ENCODE measurements at places on chromosomes 11 and 22.

- no peak for DNase-seq
These were observed 21.7 kb upstream of the SMCO4 start for GRCh38 chr11:93564895-93565294.

DNA sequence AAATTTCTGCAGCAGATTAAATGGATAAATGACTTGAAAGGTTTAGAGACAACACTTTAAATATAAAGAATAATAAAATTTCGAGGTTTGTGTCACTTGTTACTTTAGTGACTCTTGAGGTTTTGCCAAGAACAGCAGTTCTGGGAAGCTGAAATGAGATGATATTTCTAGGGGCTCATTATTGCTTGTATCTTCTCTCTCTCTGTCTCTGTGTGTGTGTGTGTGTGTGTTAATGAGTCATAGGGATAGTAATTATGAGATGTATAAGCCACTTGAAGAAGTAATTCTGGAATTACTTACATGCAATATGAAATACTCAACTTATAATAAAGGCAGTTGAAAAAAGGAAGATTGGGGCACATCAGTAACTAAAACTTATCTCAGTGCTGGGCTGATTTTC is 9.6 kb upstream of the OR10G7 start:
- DNase-seq, result no peak

GRCh38 chr11:2250485-2250884 is 19.9 kb downstream of the ASCL2 start:
- DNase-seq, result no peak

GRCh38 chr11:44968510-44968909 is 17.8 kb upstream of the TP53I11 start:
- no peak for DNase-seq

GRCh38 chr11:112834277-112834755 is 126.9 kb upstream of the NCAM1 start:
- DNase-seq, result no peak

GRCh38 chr11:45702511-45702910 is 37.1 kb upstream of the CHST1 start:
- no peak for DNase-seq

- DNase-seq, result no peak
These were observed 68.3 kb upstream of the CRYBB3 start for GRCh38 chr22:25131198-25131887.

DNA sequence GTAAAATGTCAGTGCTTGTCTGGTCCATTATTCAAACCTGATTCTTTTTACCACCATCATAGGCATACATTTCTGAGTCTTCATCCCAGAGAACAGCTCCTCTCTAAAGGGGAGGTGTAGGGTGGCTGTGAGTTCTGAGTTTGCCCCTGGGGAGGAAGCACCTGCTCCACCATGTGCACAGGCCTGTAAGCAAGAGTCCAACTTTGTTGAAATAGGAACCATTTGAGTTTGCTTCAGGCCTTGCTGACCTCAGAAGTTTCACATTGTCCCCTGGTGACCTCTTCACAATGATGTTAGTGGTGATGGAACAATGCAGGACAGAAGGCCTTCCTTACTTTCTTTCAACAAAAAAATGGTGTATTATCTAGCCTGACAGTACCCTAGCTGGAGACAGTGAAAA is 54.6 kb upstream of the TOP3B start:
- no peak for DNase-seq

DNA sequence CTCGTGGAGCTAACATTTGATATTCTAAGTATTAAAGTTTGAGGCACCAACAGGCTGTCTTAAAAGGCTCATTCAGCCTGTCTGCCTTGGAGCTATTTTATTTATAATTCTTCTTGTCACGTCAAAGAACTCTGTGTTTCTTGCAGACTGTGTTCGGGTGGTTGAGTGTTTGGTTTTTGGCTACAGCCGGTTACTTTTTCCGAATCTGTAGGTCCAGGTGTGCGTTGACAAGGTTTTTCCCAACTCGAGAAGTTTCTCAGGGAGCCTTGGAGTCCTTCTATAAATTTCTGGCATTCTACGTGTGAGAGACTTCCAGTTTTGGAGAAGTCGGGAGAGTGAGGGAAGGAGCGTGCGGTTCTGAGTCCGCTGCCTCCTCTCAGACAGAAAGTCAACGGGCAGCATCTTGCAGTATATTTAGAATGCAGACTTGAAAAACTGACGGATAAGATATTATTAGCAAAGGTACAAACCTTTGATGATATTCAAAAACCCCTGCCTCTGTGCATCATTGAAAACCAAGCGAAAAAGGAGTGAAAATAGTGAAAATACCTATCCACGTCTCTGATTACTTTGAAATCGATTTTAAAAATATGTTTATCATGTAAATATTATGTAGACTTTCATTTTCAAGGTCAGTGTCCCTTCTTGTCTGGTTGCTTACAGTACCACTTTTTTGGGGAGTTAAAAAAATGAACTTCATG is 85.2 kb upstream of the PPARA start:
- no peak for DNase-seq

DNA sequence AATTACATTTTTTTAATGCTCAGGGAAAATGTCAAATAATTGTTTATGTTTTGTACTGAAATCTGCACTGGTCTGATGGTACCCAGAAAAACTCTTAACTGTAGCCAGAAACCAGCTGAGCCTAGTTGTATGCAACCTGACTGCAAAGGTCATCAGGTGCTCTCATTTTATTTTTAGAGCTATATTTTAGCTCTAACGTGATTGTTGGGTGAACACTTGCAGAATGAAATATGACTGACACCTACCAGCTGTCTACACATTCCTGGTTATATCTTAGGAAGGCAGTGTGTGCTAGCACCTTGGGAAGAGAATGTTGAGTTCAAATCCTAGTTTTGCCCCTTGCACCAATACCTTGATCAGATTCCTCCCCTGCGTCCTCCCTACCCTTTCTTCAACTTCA is 23.6 kb downstream of the PTPRJ start:
- no peak for DNase-seq

DNA sequence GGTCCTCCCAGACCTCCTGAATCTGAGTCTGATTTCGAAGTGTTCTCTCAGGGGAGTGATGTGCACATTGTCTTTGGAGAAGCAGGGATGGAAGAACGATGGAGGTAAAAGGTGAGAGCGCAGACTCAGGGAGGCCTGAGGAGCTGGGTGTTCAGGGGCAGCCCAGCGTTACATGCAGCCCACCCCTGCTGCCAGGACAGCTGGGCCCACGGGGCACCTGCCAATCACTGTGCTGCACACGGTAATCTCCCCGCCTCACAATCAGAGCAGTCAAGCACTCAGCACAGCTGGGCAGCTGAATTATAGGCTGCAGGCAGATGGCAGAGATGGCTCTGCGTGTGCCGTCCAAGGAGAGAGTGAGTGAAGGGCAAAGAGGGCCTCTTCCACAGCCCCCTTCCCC is 17.9 kb upstream of the HTR3A start:
- no peak for DNase-seq

GRCh38 chr22:49528420-49528720 is 299.3 kb downstream of the BRD1 start:
- no peak for DNase-seq

- no peak for DNase-seq
These were observed 11.8 kb downstream of the RCOR2 start for GRCh38 chr11:63905179-63905578.

GRCh38 chr11:121936370-121936769 is 179.6 kb downstream of the BLID start:
- DNase-seq, result no peak

DNA sequence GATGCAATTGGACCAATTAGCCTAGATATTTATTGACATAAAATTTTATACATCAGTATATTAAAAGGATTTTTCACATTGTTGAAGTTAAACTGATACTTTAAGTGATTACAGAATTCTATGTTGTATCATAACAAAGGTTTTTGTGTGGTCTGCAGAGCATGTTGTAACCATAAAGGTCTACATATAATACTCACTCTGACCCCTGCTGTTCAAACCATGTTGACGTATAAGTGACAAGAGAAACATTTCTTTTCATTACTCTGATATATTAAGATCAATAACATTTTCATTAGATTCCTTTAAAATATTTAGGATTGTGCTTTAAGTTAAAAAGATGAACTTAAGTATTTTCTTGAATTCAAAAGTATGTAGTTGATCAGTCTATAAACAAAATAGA is 63.9 kb downstream of the GAS2 start:
- no peak for DNase-seq

DNA sequence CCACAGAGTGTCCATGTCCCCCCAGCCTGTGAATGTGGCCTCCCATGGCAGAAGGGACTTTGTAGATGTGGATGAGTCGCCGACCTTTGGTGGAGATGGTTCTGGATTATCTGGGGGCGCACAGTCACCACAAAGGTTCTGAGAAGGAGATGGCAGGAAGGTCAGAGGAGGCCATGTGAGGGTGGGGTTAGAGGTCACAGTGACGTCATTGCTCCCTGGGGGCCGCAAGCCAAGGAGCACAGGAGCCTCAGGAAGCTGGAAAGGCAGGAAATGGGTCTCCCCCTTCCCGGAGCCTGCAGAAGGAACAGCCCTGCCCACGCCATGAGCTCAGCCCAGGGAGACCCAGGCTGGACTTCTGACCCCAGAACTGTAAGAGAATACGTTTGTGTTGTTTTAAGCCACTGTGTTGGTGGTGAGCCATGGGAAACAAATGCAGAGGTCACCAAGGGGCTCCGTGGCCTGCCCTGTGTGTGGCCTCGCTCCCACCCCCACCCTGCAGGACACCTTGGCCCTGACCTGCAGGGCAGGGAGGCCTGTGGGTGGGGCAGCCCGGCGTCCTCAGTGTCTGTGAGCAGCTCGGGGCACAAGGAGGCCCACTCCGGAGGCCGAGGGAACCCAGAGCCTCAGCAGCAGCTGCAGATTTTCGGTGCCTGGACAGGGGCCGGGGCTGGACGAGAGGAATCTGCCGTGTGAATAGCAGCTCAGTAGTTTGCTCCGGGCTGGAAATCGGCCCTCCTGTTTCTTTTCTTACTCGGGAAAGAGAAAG is 32.1 kb downstream of the GRAMD4 start:
- no peak for DNase-seq

DNA sequence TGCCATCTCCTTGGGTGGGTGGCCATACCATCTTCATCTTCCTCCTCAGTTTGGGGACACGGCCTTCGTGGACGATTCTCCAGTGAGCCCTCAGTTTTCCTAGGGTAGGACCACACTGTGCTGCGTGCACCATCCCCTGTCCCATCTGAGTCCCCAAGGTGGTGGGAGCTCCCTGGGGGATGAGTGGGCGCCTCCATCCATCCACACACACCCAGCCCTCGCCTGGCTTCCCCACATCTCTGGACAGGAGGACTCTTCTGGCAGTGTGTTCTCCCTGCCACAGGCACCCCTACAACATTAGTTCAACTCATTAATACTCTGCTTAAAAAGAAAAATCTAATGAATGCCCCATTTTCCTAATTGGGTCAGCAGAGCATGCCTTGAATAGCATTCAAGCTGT is 408.5 kb downstream of the SHANK2 start:
- no peak for DNase-seq

DNA sequence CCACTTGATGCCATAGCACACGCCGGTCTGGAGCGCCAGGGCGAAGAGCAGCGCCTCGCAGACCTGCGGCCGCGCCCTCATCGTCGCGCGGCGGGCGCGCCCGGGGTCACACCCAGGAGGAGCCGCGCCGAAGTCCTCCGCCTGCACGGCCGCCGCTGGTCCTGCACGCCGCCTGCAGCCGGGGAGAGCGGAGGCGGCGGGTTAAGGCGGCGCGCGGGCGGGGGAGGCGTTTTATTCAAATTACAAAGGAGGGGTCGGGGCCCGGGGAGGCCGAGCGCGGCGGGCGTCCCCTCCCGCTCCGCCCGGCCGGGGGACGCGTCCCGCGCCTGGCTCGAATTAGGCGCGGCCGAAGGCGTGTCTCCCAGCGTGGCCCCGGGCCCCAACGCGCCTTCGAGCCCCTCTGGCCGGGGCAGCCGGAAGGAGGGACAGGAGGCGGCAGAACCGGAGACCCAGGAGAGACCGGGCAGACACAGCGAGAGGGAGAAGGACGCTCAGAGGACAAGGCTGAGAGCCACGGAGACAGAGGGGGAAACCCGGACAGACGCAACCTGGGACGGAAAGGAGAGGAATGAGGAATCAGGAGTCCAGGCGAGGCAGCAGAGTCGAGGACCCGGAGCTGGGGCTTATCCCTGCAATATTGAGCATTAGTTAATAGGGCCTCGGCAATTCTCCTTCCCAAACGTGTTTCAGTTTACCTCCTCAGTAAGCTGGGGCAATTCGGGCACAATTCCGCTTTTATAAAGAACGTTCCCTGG is at the start of gene WNT11:
Gene WNT11 (minus strand): TSS at position 176 of the 755 bp plus-strand sequence. CDS start 95 bp downstream, at position 81.
- no peak for DNase-seq

- DNase-seq, result no peak
These were observed 1234.7 kb downstream of the BRD1 start for GRCh38 chr22:48592931-48593330.

DNA sequence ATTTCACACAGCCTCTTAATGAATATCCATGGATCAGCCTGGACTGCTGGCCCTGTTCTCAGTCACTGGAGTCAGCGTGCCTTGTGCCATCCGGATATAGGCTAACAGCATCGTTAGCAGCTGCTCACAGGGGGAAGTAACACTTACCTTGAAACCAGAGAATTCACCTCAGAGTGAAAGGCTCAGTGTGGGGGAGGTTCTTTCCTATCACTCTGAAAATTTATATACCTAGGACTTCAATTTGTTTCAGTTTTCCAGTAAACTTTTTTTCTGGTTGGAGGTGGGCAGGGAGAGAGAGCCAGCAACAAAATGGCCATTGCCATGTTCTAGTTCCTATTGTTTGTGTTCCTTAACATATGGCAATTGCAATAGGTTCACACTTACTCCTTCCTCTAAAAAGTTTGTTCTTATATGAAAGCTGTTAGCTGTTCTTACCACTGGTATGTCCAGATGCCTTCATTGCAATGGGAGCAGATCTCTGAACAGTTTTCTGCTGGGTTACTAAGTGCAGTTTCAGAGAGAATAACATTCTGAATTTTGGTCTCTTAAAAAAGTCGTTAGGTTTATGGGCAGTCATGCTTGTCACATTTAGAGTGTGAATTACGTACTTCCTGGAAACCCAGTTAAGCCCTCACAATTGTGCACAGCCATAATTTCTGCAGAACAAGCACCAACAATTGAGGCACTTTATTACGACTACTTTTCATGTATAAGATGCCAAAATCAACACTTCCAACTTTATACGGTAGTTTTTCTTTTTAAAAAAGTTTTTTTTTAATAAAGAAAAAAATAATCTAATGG is 247.6 kb downstream of the CADM1 start:
- no peak for DNase-seq

GRCh38 chr11:126152152-126152551 is 59.3 kb downstream of the RPUSD4 start:
- no peak for DNase-seq

- no peak for DNase-seq
These were observed 62.2 kb downstream of the RSF1 start for GRCh38 chr11:77758331-77758730.

- peak; percentile 51 for DNase-seq
These were observed 2.3 kb downstream of the C1QTNF5 start for GRCh38 chr11:119338318-119338890.

DNA sequence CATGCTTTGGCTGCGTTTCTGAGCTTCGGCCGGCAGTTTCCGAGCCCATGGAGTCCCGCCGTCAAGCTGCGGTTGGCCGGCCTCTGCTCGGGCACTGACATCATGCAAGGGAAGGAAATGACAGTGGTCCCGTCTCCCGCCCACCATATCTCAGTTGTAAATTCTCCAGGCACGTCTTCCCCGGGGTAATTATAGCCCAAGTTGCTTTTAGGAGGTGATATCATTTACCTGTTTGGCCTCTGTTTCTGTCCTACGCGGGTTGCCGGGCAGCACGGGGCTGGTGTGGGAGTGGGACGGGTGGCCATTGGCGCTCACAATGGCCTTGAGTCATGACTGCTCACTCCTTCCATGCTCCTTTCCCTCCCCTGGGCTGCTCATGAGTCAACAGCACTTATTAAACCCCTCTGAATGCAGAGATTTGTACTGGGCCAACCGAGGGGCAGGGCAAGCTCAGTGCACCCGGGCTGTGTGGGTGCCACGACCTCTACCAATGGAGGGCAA is 4.2 kb upstream of the ANO1 start:
- no peak for DNase-seq

Measured in activated CD8-positive, alpha-beta memory T cell treated with anti-CD3 and anti-CD28 coated beads for 1 hour (primary cell).